ENCODE measurements at places on chromosomes 6 and 20.

GRCh38 chr6:137824556-137824879, 42.5 kb upstream of the TNFAIP3 start:
- no peak for DNase-seq

DNA sequence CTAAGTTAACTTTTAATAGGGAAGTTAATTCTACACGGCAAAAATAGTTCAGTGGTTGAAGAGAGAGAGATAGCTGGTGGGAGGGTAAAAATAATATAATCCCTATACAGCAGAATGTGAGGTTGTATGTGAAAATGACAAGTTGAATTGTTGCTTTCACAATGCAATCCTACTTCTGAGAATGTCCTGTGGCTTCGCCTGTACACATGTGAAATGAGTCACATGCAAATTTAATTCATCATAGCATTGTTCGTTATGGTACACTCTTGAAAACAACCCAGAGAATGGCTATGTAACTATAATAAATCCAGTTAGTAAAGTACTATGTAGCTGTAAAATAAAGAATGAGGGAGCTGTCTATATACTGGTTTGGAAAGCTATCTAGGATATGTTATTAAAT, 46.0 kb upstream of the HINT3 start:
- peak; percentile 81 for DNase-seq

GRCh38 chr20:49526056-49526455, 41.9 kb downstream of the PTGIS start:
- no peak for DNase-seq

DNA sequence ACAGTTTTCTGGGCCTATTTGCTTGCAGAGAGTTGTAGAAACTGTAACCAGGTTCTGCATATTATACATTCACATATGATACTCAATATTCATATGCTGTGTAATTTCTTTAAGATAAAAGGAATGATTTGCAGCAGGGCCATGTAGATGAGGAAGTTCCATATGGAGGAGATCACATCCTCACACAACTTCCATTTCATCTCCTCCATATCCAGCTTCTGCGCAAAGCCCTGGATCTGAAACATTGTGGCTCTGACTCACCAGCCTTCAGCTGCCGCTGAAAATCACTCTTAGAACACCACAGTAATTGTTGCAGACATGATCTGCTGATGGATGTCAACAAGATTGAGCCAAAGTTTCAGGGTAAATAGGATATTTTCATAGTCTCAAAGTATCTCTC, 57.7 kb downstream of the PXDC1 start:
- no peak for DNase-seq

DNA sequence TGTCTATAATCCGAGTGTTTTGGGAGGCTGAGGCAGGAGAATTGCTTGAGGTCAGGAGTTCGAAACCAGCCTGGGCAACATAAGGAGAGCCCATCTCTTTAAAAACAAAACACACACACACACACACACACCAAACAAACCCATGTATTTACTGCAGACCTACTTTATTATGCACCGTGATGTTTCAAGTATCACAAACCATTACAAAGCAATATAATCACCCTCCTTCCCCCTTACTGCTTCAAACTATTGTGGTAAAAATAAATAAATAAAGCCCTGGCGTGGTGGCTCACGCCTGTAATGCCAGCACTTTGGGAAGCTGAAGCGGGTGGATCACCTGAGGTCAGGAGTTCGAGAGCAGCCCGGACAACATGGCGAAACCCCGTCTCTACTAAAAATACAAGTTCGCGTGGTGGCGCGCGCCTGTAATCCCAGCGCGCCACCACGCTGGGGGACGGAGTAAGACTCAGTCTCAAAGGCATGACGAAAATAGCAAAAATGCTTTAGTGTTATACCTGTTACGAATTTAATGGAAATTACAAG, 1.5 kb downstream of the TBCC start:
- no peak for DNase-seq

GRCh38 chr20:41183831-41184230, 46.5 kb downstream of the PLCG1 start:
- DNase-seq: no peak

DNA sequence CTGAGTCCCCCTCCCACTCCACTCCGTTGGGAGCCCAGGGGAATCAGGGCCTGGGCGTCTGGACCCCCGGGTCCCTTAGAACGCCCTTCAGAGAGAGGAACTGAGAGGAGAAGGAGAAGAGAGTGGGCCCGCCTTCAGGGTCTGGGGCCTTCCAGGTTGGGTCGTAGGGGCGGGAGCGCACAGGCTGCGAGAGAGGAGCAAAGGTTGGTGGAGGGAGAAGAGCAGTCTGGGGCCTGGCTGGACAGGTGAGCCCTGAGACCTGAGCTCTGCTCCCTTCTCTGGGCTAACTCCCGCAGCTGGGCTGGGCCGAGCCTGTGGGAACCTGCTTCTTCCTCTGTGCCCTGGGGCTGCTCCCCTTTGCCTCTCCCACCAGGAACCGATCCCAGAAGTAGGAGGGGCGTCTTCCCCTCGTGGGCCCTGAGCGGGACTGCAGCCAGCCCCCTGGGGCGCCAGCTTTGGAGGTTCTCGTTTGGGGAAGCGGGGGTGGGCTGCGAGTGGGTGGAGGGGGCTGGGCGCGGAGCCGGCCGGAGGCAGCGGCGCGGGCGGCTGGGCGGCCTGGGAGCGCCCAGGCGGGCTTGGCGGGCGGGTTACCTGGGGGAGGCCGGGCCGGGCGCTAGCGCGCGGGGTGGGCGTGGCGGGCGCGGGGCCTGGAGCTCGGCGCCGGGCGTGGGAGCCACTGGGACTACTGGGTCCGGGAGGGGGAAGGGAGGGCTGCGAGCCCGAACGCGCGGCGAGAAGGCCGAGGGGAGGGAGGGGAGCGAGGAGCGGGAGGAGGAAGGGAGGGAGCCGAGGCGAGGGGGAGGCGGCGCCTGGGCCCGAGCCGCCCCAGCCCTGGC, at the start of gene DDR1:
TSS of gene DDR1 (plus strand) at position 835 of the 836 bp plus-strand sequence. CDS start 4,211 bp downstream, outside the sequence.
- DNase-seq: no peak

DNA sequence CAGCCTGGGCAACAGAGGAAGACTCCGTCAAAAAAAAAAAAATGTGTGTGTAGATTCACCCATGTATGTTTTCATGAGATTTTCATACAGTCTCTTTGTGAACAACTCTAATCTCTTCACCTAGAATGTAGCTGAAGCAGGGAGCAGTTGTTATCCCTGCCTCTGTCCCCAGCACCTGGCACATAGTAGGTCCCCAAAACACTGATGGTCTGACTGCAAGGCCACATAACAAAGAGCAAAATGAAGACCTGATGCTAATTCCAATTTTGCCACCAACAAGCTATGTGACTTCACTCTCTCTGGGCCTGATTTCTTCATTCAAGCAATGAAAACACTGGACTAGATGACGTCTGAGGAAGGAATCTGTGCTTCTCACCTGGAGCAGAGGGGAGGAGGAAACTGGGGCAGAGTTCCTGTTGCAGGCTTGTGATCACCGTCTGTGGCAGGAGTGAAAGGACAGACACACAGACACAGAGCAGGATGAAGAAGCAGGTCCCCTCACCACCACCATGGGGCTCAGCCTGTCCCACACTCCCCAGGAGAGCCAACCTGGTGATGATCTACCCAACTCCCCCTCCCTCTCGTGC, 4.6 kb downstream of the SLC44A4 start:
- DNase-seq: no peak

- DNase-seq: no peak
Observed at GRCh38 chr6:111951497-111952085, 78.3 kb upstream of the FYN start.
